ENCODE measurements at places on chromosomes 12 and 14.

DNA sequence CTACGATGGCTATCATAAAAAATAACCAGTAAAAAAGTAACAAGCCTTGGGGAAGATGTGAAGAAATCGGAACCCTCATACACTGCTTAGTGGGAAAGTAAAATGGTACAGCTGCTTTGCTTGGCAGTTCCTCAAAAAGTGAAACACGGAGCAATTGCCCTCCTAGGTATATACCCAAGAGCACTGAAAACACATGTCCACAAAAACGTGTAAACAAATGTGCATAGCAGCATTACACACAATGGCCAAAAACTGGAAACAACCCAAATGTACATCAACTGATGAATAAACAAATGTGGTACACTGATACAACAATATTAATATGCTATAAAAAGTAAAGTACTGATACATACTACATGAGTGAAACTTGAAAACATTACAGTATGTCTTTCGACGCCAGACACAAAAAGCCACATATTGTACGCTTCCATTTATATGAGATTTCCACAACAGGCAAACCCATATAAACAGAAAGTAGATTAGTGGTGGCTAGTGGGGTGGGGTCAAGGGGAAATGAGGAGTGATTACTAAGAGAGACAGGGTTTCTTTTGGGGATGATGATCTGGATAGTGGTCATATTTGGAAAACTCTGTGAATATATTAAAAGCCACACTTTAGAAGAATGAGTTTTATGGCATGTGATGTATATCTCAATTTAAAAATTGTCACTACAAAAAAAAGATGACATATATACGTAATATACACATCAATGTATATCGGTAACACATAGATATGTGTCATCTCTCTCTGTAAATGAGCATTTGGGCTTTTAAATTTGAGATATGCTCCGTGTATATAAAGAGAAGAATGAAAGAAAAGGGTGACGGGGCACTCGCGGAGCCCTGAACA, 996 bp downstream of the SLC41A2 start:
- no peak for DNase-seq

DNA sequence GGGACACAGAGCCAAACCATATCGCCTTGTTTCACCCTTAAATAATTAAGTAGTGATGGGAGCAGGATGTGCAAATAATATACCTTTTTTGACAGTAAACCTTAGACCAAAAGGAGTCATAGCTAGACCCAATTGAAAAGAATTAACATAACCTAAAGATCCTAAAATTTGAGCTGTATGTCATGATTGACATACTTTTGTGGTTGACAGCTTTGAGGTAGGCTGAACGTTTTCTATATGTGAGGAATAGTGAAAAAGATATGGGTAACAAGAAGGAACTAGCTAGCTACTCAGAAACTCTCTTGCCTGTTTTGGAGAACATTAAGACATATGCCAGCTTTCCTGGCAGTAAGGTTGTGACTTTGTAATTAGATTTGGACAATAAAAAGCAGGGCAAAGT, 320.6 kb downstream of the KCNC2 start:
- no peak for DNase-seq

- DNase-seq = peak; percentile 56
These were observed 82.6 kb upstream of the USP44 start for GRCh38 chr12:95633732-95634465.

DNA sequence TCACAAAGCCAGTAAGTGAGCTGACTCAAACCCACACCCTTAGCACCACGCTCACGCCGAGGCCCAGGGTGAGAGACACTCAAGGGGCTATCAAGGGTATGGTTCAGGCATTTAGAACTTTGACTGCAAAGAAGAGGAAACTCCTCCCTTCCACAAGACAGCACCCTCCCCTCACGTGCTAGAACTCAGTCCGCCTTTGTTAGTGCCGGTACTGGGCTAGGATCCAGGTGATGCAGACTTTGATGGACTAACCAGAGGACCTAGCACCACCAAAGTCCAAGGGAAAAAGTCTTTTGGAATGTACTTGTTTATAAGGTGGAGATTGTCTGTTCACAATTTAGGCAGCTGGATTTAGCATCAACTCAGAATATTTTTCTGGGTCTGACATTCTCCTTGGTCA, 33.7 kb downstream of the VWF start:
- DNase-seq = no peak

DNA sequence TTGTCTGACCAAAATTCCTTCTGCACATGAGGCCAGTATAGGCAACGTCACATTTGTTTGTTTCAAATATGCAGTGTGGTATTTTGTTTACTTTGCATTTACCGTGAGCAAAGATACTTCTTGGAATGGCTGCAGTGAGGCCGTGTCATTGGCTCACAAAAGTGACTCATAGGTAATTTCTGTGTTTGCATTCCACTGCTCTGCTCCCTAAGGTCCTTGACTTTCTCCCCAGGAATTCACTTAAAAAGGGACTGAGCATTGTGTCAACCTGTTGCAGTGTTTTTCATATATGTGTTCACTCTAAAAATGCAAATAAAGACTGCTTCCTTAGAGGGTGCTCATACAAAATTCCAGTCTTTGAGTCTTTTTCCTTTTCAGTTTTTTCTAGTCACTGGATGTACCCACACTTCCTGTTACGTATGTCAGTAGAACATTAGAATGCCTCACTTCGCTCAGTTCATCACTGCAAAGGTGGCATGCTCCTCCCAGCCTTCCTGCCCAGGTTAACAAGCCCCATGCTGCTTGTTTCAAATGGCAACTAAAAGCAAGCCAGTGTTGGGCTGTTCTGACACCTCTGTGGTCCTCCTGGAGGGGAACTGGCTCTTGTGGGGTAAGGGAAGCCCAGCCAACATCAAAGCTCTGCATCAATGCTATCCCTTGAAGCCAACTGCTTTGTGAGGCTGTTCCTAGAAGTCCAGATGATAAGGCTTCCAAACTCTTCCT, 9.1 kb downstream of the C12orf76 start:
- DNase-seq = peak; percentile 88

DNA sequence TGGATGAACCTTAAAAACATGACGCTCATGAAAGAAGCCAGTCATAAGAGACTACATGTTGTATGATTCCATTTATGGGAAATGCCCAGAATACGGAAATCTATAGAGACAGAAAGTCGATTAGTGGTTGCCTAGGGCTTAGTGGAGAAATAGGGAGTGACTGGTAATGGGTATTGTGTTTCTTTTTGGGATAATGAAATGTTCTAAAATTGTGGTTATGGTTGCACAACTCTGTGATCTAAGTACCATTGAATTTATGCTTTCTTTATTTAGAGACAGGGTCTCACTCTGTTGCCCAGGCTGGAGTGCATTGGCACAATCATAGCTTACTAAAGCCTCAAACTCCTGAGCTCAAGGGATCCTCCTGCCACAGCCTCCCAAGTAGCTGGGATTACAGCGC, 8.0 kb downstream of the RBMS2 start:
- no peak for DNase-seq

- DNase-seq = no peak
These were observed 22.1 kb downstream of the ACVR1B start for GRCh38 chr12:51973560-51973959.

- no peak for DNase-seq
These were observed 209.3 kb upstream of the FOXN3 start for GRCh38 chr14:89626233-89626806.

DNA sequence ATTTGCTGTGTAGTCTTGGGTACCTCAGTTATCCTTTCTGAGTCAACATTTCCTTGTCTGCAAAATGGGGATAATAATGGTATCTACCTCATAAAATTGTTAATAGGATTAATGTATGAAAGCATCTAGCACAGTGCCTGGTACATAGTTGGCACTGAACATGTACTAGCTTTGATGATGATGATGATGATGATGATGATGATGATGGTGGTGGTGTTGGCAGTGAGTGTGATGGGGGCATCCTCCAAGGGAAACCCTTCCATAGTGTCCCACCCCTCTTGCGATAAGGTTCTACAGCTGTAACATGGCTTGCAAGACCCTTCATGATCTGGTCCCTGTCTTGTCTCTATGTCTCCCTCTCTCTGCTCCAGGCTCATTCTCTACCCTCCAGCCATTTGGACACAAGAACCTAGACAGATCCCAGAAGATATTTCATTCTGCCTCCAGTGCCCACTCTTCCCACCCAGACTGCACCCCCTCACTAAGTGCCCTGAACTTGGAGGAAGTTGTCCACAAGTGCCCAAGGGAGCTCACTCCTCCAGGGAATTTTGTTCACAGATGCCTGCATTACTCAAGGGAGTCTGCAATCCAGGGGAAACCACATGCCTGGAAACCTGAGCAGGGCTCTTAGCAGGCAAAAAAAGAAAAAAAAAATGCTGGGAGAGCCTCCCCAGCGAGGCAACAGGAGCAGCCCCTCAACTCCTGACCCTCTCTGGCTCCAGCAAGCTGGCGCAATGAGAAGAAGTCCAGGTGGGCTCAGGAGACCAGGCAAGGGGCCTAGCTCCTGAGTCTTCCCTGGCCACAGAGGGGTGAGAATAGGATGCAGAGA, 10.1 kb upstream of the BDKRB1 start:
- DNase-seq = peak; percentile 21

DNA sequence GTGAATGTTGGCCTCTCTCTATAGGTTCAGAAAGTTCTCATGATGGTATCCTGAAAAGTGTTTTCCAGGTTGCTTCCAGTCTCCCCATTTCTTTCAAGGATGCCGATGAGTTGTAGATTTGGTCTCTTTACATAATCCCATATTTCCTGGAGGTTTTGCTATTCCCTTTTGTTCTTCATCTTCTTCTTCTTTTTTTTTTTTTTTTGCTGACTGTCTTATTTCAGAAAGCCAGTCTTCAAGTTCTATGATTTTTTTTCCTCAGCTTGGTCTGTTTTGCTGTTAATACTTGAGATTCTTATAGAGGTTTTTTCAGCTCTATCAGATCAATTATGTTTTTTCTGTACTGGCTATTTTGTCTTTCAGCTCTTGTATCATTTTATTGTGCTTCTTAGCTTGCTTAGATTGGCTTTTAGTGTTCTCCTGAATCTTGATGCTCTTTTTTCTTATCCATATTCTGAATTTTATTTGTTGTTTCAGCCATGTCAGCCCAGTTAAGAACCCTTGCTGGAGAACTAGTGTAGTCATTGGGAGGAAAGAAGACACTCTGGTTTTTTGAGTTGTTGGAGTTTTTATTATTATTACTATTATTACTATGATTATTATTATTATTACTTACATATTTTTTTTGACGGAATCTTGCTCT, 124.4 kb downstream of the FUT8 start:
- DNase-seq = no peak

- DNase-seq = peak; percentile 33
These were observed 27.6 kb upstream of the SEL1L start for GRCh38 chr14:81561084-81561775.

GRCh38 chr12:110844551-110845338, 2.0 kb upstream of the CCDC63 start:
- DNase-seq = peak; percentile 62

- no peak for DNase-seq
These were observed 29.9 kb downstream of the GPHB5 start for GRCh38 chr14:63288853-63289252.

- DNase-seq = no peak
These were observed 39.4 kb upstream of the FUT8 start for GRCh38 chr14:65373016-65373670.

DNA sequence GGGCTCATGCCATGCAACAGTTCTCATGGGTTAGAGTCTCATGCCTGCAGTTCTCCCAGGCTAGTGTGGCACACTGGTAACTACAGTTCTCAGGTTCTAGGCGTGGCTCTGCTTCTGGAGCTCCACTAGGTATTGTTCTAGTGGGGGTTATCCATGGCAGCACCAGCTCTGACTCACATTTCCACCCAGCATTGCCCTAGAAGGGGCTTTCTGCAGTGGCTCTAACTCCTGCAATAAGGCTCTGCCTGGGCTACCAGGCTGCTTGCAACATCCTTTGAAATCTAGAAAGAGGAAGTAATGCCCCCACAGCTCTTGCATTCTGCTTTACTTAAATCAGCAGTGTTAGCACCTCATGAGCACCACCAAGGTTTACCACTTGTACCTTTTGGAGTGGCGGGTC, 220.3 kb upstream of the ARID2 start:
- no peak for DNase-seq

DNA sequence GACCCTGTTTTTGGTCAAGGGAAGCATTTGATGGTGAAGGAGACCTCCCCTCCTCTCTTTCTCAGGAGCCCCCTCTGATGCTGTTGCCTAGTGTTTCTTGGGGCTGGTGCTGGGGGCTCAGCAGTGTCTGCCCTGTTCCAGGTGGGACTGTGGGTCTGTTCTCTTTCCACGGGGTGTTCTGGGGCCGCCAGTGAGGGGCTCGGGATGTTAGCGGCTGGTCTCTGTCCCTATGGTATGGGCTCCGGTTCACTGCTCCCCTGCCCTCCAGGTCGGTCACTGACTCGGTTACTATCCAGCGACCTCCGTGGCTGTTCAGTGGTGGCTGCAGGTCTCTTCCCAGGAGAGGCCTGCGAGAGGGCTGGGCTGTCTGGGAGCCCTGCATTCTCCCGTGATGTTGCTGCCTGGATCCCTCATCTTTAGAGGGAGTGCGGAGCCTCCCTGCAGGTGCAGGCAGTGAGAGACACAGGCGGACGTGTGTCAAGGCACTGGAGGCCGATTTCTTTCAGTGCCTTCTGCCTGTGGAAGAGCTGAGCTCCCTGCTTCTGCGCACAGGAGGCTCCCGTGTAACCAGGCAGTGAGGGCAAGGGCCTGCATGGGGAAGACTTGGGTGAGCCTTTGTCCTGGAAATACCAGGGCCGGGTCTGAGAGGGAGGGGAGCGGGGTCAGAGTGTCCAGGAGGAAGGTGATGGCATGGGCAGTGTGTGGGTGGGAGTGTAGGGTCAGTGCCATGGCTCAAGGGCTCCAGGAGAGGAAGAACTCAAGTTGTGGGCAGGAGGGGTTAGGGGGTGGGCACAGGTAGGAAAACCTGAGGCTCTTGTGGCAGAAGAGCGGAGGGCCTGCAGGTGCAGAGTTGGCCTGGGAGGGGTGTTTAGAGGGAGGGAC, 362.6 kb downstream of the TMEM121 start:
- DNase-seq = no peak

- DNase-seq = no peak
These were observed 15.2 kb downstream of the PDE6H start for GRCh38 chr12:14988035-14988434.

GRCh38 chr14:38883127-38883526, 219.9 kb downstream of the SEC23A start:
- no peak for DNase-seq

- DNase-seq = no peak
These were observed 67.3 kb upstream of the USP15 start for GRCh38 chr12:62192903-62193250.

DNA sequence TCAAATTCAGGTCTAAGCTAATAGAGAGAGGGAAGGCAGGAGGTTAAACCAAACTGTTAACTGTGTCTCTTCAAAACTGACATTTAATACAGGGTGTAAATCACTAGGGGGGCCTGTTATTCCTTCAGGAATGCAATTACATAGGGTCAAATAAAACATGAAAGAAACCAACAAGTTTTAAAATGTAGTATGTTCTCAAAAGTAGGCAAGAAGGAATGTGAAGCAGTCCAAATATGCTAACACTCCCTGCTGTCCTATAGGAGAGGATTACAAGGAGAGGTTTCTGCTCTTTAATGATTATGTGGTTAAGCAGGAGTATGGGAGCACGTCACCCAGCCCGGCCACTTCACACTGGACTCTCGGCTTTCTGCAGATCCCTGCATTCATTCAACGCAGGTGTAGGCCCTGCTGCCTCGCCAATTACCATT, 42.5 kb upstream of the BMP4 start:
- peak; percentile 34 for DNase-seq
